Thoracic aorta endothelial cell (primary cell): ENCODE measurements at places on chromosomes 1 and 21. TPM values are rescaled to one million over a fixed set of nuclear protein-coding genes. Genes with fewer than 3 reads are reported as not detected.

The GBP4 gene
- 2.9 and 3.6 TPM in 2 replicates for total RNA-seq

The OR6K3 gene
- total RNA-seq, result not detected in 2 replicates

The C1orf74 gene
- 3.2 and 4.6 TPM in 2 replicates for total RNA-seq

The SIPA1L2 gene
- total RNA-seq, result 19.4 and 23.1 TPM in 2 replicates

The AMIGO1 gene
- 0.79 and 0.80 TPM in 2 replicates for total RNA-seq

The CD247 gene
- total RNA-seq, result 0.14 and 0.53 TPM in 2 replicates

The TMEM54 gene
- total RNA-seq, result 29.5 and 39.7 TPM in 2 replicates

The TMEM81 gene
- 1.5 and 1.7 TPM in 2 replicates for total RNA-seq

The KRTAP19-3 gene
- total RNA-seq, result not detected in 2 replicates

The SYCP1 gene
- total RNA-seq, result not detected in 2 replicates

The TCHH gene
- total RNA-seq, result under 0.01 TPM in 2 replicates
